ENCODE measurements at places on chromosomes 7 and 10.
A peak's percentile ranks its signal among the peaks of the same experiment; 100 is the strongest.

DNA sequence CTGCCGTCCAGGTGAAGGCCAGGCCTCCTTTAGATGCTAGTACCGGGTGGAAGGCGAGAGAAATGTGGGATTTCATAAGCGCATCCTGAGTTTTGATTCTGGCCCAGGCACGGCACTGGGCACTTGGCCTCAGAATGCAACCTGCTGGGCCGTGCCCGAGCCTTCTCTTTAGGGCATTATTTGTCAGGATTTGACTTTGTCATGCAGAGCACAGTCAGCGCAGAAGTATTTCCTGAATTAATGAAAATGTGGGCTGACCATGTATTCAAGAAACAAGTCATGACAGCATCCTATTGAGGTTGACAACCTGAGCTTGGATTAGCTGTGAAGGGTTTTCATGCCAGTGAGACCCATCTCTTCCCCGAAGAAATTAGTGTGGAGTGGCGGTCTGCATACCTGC lies 34.4 kb downstream of the RCC1L start:
- DNase-seq: no peak

GRCh38 chr7:55489552-55489951 lies 82.8 kb downstream of the VOPP1 start:
- no peak for DNase-seq

- DNase-seq: no peak
Measured at GRCh38 chr10:74328388-74328787, 177.4 kb downstream of the ADK start.

- DNase-seq: no peak
Measured at GRCh38 chr7:142838461-142839213, 16.2 kb upstream of the EPHB6 start.

GRCh38 chr7:88109612-88110011 lies 110.2 kb downstream of the SRI start:
- DNase-seq: no peak

DNA sequence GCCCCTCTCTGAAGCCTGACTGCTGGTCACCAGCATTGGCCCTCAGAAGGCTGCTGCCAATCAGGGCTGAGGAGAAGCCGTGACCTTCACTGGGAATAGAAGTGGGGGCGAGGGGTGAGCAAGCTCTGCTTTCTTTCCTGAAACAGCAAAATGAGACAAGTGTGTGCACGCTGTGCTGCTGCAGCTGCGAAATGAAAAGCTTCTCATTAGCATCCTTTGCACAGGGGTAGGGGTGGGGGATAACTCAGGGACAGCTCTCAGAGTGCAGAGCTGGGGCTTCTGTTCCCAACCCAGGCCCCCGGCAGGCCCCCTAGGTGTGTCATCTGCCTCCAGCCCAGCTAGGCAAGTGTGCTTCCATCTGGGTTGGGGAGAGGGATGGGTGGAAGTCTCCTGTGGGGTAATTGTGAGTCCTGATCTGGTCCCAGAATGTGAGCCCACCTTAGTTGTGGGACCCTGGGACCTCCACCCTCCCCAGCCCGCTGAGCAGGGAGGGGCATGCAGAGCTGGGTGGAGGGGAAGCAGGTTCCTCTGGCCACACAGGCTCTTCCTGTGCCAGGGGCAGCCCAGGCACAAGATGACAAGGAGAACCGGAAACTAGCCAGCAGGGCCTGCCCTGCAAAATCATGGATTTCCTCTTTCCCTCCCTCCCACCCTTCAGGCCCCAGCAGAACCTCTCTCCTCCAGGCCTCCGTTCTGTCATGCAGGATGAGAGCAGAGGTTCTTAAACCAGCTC lies 22.2 kb downstream of the ZNF467 start:
- DNase-seq: no peak

DNA sequence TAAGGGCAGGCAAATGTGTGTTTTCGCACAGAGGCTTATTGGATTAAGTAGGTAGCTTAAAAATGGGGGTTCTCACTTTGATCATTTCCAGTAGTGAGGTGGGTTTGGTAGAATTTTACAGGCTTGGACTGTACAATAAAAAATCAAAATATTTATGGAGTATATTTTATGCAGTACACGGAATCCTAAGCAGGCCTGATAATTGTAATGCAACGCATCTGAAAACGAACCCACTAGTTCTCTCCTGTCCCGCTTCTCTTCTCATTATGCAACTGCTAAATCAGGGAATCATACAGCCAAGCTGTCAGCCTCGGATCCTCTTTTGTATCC lies 377 bp upstream of the POLR1F start:
- no peak for DNase-seq

- DNase-seq: peak; percentile 81
Measured at GRCh38 chr7:128398016-128398840, 11.6 kb downstream of the IMPDH1 start.

DNA sequence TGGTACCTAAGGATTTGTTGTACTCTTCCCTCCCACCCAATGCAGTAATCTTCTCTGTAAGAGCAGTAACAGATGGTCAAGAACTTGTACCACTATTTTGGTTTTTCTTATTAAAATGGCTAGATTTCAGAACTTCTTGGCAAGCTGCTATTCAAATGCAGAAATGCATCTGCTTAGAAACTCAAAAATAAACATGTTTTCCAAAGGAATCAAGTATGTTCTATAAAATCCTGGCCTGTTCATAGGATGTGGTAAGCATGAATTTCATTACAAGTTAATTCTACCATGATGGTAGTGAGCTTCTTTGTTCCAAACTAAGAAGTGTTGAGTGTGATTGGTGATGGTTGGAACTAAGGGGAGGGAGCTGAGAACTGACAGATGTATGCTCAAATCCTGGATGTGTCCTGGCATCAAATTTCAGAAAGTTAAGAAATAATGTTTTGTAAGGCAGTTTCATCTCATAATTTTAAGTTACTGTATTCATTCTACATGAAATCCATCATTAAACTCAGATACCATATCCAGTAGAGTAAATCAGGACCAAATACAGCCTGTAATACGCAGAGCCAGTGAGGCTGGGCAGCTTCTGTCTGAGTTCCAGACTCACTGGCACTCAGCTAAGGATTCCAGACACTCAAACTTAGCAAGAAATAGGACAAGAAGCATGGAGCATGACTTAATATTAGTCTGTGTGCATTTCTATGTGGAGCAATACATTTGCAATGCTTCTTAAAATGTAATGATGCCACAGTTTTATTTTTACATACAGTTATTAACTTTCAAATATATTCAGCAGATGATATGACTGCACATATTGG lies 119.6 kb downstream of the TES start:
- DNase-seq: no peak

GRCh38 chr10:133167693-133168616 lies 7.9 kb downstream of the KNDC1 start:
- no peak for DNase-seq

DNA sequence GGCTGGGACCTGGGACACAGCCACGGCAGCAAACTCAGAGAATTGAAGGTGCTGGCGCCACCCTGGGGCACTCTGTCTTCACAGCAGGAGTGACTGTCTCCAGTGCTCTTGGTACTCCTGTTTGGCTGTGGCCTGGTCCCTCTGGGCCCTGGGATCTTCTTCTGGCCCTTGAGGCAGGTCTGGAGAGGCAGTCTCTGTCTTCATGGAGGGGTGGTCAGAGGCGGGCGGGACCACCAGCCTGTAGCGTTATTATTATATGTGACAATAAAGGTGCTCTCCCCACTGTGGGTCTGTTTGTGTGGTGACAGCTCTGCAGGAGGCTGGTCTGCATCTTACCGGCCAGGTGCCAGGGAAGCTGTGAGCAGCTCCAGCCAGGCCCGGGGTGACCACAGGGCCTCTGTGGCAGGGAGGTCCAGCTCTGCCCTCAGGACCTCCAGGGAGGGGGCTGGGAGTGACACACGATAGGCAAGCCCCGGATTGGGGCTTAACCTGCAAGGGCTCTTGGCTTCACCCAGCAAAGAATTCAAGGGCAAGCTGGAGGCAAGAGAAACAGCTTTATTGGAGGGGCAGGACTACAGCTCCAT lies 70.3 kb downstream of the MYL10 start:
- no peak for DNase-seq

DNA sequence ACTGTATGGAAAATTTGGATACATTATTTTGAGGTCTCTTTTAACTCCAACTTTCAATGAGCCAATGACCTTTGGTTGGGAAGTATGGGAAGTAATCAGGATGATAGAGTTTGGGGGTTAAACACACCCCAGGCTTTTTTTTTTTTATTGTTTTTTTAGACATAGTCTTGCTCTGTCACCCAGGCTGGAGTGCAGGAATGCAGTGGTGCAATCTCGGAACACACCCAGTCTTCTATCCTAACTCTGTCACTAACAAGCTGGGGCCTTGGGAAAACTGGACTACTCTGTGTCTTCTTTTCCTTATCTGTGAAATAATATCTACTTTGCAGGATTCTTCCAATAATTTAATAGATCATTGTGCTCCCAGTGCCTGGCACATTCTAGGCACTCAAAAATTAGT lies 37.6 kb upstream of the AGBL3 start:
- DNase-seq: no peak

- DNase-seq: no peak
Measured at GRCh38 chr10:89783406-89783805, 82.0 kb downstream of the KIF20B start.

DNA sequence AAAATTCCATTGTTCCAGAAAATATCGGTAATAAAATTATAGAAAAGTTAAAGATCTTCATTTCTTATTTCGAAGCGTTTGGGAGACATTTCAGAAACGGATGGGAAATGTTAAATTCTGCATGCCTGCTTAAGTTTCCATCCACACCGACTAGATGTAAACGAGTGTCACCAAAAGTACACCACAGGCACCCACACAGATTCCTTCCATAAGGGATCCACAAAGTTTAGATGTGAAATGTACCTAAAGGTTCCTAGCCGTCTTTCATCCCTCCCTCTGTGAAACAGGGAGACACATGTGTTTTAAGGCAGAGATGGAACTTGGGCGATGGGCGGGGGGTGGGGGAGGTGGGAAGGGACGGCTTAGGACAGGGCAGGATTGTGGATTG lies 621 bp upstream of the CAV1 start:
- no peak for DNase-seq

DNA sequence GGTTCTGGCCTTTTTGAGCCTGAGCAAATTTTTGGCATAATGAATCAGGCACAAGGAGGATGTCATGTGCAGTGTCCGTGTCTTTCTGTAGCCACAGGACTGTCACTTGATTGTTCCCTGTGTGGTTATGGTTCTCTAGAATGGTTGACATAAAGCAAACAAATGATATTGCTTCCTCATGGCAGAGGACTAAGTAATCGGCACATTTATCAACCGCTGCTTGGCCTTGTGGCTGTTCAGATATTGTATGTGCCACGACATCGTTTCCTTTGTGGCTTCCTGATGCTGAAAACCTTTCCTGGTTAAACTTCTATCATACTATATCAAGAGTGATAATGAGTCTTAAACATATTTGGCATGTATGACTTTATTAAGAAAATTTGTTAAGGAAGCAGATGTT lies 598.8 kb downstream of the SUGCT start:
- DNase-seq: no peak

DNA sequence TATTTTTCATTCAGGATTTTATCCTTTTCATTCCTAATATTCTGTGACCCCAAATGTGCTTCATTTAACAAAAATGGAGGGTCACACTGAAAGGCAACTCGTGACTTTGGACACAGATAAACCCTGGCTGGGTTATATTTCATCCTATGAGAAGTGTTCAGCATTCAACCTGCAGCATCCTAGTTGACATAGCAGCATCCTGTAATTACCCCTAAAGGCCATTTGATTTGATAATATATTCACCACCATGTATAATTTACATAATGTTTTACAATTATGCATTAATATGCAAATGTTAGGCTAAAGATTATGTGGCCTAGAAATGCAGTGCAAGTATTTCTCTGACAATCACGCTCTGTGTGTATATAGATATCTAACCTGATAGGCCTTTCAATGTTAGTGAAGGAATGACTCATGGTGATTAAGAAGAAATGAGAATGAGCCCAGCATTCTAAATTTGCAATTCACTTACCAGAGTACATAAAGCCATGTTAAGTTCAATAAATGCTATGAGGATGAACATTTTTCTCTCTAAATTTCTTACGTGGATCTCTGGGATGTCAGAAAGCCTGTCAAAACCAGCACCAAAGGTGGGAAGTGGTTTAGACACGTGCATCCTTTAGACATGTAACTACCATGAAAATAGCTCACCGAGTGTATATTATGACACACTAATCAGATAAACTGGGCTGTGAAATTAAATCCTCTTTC lies 337.7 kb upstream of the AOAH start:
- no peak for DNase-seq

All from COLO829 (cell line).